ENCODE measurements at places on chromosomes 3 and 15. TPM values are rescaled to one million over a fixed set of nuclear protein-coding genes. Genes with fewer than 3 reads are reported as not detected.

The POPDC2 gene
- total RNA-seq = 348 TPM

The AHSG gene
- not detected for total RNA-seq

The HES1 gene
- 59.5 TPM for total RNA-seq

The MESP1 gene
- 7.4 TPM for total RNA-seq

The PROK2 gene
- total RNA-seq = 0.15 TPM

The EOMES gene
- 0.29 TPM for total RNA-seq

The XCR1 gene
- total RNA-seq = not detected

The CRYGS gene
- 1.8 TPM for total RNA-seq

The GAP43 gene
- 0.37 TPM for total RNA-seq

The CCDC33 gene
- total RNA-seq = not detected

The SHC4 gene
- 3.5 TPM for total RNA-seq

The DLEC1 gene
- 0.36 TPM for total RNA-seq

The CACNA1D gene
- total RNA-seq = 10.4 TPM

The SMCO1 gene
- 41.1 TPM for total RNA-seq
